Myocyte (in vitro differentiated cells): ENCODE measurements at places on chromosomes 3 and 15. TPM values are rescaled to one million over a fixed set of nuclear protein-coding genes. Genes with fewer than 3 reads are reported as not detected.

- DNase-seq: no peak
These were observed 619.0 kb upstream of the GOLIM4 start for GRCh38 chr3:168714609-168715240.

ST3GAL6 gene
- 0.31 and 6.3 TPM in 2 replicates for total RNA-seq

DNA sequence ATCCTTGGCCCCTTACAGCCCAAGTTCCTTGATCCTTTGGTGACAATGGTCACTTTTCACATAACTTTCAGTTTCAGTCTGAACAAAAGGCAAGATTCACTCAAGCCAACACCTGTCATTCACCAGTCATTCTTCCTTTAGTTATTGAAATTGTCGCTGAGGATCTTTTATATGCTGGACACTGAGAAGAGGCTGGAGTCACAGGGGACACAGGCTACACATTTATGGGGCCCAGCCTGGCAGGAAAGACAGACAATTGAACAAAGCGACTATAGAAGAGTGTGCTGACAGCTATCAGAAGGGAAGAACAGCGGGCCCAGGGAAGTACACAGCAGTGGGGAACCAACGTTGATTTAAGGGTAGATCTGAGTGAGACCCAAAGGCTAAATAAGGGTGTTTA lies 69.8 kb upstream of the PROK2 start:
- DNase-seq: no peak

TSPAN3 gene
- 1,256 and 1,268 TPM in 2 replicates for total RNA-seq

PRKCD gene
- 1.3 and 1.4 TPM in 2 replicates for total RNA-seq

PYGO1 gene
- 13.9 and 15.2 TPM in 2 replicates for total RNA-seq

- DNase-seq: no peak
These were observed 589.3 kb downstream of the RBMS3 start for GRCh38 chr3:29870136-29870535.

NAALADL2 gene
- total RNA-seq: 10.7 and 14.8 TPM in 2 replicates
